Sigmoid colon (tissue), 7 donors: ENCODE measurements at places on chromosomes 3 and 15.

- peak; percentile 63 for DNase-seq
These were observed 150.7 kb upstream of the MEF2A start for GRCh38 chr15:99414755-99415731.

DNA sequence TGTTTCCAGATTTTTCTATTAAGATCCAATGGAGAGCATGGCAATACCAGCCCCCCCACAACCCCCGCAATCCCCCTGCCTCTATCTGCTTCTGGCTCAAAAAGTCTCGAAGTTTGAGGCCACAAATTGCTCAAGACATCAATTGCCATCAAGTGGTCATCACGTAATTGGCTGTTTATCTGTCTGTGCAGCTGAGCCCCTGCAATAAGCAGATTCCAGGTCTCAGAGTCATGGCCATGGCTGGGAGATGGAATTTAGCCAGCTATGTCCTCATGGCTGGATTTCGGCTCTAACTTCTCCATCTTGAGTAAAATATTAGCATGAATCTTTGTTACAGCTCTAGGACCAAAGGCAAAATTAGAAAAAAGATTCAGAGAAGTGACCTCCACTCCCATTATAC lies 22.7 kb downstream of the SSUH2 start:
- peak; percentile 64 for DNase-seq

GRCh38 chr3:46438831-46439230 lies 25.9 kb downstream of the LTF start:
- no peak for DNase-seq

DNA sequence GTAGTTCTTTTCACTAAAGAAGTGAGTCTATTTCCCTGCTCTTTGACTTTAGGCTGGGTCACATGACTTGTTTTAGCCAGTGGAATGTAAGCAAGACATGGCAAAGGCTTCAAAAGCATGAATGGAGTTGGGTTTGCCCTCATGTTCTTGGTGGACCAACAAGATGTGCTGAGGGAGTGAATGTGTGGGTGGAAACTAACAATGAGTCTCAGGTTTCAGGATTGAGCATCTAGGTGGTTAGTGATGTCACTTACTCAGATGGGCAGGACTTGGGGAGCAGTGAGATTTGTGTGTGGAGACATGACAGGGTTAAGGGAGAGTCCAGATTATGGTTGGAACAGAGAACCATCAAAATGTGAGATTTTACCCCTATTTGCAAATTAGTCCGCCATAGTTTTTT lies 181.4 kb upstream of the UBE2E1 start:
- DNase-seq, result no peak

DNA sequence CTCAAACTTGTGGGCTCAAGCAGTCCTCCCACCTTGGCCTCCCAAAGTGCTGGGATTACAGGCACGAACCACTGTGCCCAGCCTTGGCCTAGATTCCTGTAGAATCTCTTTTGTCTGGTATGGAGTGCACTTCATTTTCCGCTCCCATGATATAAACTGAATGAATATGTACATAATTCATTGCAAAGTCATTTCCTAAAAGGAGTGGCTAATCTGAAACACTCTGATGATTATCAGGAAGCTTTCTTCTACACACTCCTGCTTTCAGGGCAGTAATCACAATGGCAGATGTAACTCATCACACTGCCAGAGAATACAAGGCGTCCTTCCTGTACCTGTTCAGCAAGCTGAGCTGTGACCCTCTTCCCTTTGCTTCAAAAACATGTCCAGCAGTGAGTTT lies 28.6 kb downstream of the RLBP1 start:
- no peak for DNase-seq

DNA sequence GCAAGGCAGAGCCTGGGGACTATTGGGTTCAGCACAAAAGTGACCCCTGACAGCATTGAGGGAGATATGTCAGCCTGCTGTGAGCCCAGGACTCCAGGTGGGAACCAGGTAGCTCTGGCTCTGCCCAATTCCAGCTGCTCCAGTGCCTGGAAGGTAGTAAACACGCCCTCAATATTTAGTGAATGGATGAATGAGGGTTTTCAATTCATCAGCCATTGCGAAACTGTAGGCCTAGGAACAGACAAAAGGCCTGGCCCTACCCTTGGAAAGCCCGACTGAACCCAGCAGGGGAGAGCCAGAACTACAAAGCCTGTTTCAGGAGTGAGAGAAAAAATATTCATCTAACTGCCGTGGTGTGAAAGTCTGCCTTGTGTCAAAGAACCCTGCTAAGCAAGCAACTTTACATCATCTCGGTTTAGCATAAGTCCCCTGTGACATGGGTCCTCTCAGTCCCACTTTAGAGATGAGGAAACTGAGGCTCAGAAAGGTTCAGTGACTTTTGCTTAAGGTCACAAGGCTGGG lies 8.1 kb upstream of the CSK start:
- DNase-seq, result no peak

GRCh38 chr15:52415628-52416027 lies 113.1 kb downstream of the MYO5A start:
- no peak for DNase-seq

DNA sequence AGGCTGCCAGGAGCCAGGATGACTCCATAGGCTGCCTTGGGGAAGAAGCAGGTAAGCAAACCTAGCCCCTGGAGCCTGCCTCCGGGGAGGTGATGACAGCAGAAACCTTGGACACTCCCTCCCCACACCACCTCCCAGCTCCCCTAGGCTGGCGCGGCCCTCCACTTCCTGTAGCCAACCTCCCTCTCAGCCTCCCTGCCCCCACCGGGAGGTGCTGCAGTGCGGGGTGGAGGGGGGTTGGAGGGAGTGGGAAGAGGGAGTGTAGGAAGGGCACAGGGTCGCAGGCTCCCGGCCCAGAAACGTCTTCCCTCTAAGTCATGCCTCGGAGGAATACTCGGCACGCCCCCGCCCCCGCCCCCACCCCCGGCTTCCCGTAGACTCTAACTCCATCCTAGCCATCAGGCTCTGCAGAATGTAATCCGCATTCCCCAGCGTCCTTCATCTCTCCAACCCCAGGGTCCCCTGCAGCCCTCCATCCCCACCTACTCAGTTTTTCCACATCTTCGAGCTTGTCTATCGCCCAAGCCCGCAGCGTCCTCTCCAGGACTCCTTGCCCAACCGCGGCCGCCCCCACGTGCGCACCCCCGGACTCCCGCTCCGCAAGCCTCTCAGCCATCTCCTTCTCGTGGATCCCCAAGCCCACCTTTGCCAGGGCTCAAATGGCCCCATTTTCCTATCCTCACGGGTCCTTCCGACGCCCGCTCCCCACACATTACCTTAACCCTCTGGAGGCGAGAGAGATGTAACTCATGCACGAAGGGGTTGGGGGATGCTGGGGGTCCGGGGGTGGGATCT lies 528 bp downstream of the LPCAT4 start:
- peak; percentile 81 for DNase-seq

GRCh38 chr3:31067004-31067403 lies 172.5 kb upstream of the GADL1 start:
- no peak for DNase-seq

DNA sequence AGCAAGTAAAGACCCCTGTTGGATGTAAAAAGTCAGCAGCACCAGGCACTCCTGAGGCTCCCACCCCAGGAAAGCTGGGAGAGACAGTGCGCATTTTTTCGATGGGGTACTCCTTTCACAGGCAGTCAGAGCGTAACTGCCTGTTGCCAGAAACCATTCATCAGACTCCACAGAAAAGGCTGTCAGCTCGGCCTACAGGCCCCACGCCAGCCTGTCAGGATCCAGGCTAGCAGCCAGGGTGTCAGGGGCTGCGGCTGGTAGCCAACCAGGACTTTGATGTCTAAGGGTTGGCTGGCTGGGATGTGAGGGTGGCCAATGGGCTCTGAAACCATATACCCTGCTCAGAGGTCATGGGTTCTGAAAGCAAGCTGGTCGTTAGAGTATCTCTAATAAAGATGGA lies 164.5 kb downstream of the WNT5A start:
- no peak for DNase-seq

GRCh38 chr3:43191116-43191515 lies 85.2 kb upstream of the POMGNT2 start:
- no peak for DNase-seq

DNA sequence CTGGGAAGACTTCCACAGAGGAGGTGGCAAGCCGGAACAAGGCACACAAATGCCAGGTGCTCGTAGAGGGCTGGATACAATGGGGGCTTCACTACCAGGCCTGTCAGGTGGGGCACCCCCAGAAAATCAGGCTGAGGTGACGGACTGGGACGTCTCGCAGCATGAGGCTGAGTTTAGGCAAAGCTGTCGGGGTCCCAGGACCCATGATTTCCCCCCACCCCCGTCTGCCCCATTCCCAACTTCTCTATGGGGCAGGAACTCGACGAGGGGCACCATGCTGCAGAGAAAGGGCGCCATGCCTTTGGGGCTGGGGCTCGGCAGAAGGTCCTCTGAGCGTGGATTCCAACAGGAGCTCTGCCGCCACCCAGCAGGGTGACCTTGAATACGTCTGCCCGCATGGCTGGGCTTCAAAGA lies 65.7 kb upstream of the HES1 start:
- no peak for DNase-seq

- no peak for DNase-seq
These were observed 229.9 kb upstream of the SUCLG2 start for GRCh38 chr3:67884345-67884744.

DNA sequence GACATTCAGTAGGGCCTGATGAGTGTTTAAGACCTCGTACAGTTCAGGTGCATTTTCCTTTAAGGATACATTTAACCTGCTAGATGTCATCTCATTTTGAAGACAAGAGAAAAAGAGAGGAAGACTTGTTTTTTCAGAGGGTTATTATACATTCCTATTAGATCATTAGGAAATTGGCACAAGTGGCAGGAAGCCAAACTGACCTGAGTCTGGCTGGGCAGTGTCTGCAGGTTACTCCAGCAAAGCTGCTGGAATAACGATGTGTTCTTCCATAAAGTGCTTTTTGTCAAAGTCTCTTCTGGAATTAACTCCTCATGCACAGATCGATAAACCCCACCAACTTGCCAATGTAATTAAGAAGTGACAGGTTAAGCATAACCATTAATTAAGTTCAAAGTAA lies 396.4 kb upstream of the TPRG1 start:
- DNase-seq, result no peak

DNA sequence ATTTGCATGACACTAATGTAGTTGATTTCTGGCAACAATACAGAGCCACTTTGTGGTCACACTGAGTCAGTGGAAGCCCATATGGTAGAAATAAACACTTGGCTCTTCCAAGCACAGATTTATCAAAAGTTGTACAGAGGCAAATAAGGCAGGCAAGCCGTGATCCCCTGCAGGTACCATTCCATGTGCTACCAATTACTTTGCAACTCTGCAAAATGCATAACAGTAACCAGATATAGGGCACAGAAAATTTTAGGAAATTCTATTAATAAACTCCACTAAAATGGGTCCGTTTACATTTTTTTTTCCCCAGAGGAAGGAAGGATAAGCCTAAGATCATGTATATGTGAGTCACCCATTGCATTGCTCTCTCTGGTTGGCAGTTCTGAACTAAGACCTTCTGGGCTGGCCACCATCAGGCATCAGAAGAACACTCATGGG lies 103.1 kb upstream of the PTX3 start:
- DNase-seq, result no peak

DNA sequence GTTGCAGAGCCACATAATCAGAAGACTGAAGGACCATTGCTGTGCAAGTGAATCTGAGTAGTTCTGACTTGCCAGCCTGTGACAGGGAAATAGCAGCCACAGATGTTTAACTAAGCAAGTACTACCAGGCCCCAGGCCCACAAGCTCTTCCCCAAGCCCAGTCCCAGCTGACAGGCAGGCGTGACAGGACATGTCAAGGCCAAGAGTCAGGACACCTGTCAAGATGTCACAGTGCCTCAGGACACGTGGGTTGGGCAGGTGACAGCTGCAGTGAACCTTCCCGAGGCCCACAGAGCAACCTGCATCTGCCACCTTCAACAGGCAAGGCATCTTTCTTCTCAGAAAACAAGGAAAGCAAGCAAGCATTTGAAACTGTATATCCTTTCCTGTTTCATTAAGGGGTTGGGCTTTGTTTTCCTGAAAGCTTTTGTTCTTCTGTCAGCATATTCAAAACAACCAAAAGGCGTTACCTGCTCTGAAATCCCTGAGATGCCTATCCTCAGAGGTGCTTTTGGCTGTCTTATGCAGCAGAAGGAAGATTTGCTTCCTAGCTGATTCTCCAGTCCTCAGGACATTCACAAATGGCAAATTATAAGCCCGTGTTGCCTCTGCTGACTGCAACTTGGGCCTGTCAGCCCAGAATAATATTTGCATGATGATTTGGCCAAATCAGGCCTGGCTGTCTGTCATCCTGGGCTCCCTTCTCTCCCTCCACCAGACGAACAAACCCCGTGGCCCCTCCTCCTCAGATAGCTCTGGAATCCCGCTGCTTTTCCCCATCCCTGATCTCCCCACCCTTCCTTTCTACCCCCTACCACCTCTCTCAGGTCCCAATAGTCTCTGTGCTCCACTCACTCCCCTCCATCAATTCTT lies 171.8 kb upstream of the WNT5A start:
- DNase-seq, result no peak

- peak; percentile 76 for DNase-seq
These were observed 101.5 kb downstream of the FBLN2 start for GRCh38 chr3:13650210-13651056.

- no peak for DNase-seq
These were observed 15.2 kb downstream of the PLA2G4B start for GRCh38 chr15:41853831-41854230.

GRCh38 chr3:186280737-186281136 lies 81.3 kb downstream of the DGKG start:
- DNase-seq, result no peak
